ENCODE measurements at places on chromosomes 6 and 20. TPM values are rescaled to one million over a fixed set of nuclear protein-coding genes. Genes with fewer than 3 reads are reported as not detected.
A peak's percentile ranks its signal among the peaks of the same experiment; 100 is the strongest.

The MAPK14 gene
- total RNA-seq: 74.4 TPM

The FGD2 gene
- total RNA-seq: not detected

The SIRPB2 gene
- not detected for total RNA-seq

The RNF39 gene
- total RNA-seq: not detected

The XKR7 gene
- total RNA-seq: not detected

- DNase-seq: peak; percentile 94
Measured at GRCh38 chr6:135722679-135723078, 128.8 kb upstream of the PDE7B start.

The RPS6KA2 gene
- total RNA-seq: 26.9 TPM

- DNase-seq: no peak
Measured at GRCh38 chr20:44026647-44027342, 112.1 kb downstream of the TOX2 start.

DNA sequence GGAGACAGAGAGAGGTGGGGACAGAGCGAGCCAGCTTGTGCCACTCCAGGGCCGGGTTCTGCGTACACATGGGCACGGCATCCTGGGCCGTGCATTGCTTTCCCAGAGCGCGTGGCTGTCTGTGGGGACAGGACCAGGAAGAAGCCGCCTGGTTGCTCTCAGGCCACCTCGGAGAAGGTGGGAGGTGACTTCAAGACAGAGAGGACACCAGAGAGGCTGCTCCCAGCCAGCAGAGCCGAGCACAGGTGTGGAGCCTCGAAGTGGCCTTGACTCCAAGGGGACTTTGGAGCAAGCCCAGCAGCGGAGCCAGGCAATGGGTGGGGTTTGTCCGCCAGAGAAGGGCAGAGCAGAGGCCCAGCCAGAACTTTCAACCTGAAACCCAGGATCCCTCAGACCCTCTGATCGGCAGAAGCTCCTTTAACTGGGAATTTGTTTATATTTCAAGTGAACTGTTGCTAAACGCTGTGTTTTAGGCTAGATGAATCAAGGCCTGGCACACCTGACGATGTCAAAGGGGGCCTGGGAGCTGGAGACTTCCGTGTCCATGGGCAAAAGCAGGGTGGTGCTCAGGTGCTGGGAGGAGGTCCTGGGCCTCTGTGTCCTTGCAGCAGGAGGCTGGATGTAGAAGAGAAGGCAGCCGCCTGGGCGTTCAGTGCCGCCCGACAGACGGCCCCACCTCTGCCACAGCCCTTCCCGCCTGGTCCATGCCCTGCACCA is 262.1 kb downstream of the DLL1 start:
- no peak for DNase-seq

DNA sequence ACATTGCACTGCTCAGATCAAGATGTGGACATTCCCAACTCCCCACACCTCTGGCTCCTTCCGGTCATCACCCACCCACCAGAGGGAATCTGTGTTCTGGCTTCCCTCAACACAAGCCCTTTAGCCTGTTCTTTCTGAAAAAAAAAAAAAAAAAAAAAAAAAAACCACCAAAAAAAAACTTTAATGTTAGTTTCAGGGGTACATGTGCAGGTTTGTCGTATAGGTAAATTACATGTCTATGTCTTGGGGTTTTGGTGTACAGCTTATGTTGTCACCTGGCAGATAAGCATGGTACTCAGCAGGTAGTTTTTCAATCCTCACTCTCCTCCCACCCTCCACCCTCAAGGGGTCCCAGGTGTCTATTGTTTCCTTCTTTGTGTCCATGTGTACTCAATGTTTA is 135.8 kb upstream of the FOXA2 start:
- DNase-seq: no peak

DNA sequence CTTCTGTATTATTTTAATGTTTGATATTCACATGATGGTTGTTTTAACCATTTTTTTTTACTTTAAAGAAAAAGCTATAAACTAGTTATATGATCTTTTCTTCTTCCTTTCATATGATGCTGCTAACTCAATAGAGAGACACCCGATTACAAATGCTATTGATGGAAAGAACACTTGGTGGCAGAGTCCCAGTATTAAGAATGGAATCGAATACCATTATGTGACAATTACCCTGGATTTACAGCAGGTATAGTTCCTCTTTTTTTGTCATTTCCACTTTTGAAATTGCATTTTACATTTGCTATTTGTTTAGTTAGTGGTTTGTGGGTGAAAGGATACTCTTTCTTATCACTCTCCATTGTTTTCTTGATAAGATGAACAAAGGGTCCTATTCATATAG is 176.7 kb downstream of the LAMA2 start:
- DNase-seq: no peak

The F13A1 gene
- not detected for total RNA-seq

DNA sequence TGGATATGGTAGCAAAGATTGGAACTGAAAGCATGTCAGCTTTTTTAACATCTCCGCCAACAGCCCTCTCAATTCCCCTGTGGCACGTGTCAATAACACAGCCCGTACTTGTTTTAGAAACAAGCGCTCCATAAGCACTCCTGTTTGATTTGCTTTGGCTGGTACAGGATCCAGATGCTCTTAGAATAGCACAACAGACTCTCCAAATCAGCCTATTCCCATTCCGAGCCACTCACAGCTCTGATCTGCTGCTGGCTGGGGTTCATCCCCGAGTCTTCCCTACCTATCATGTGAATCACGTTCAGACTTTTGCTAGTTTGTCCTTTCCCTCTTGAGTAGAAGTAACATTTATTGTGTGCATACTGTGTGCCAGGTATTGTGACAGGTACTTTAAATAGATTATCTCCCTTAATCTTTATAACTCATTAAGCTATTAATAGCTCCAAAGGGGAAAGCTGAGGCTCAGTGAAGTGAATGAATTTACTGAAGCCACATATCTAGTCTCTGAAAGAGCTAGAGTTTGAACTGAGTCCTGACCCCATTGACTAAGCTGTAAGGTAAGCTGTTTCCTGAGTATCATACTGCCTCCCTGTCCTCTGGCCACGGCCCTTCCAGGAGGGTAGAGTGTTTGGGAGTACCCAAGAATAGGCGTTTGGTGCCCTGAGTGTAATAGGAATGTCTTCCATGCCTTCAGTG is 46.7 kb downstream of the RALY start:
- DNase-seq: no peak

- DNase-seq: no peak
Measured at GRCh38 chr6:13012977-13013680, 296.6 kb downstream of the PHACTR1 start.

- peak; percentile 88 for DNase-seq
Measured at GRCh38 chr6:38337819-38338465, 301.8 kb downstream of the BTBD9 start.

The WFDC5 gene
- not detected for total RNA-seq

DNA sequence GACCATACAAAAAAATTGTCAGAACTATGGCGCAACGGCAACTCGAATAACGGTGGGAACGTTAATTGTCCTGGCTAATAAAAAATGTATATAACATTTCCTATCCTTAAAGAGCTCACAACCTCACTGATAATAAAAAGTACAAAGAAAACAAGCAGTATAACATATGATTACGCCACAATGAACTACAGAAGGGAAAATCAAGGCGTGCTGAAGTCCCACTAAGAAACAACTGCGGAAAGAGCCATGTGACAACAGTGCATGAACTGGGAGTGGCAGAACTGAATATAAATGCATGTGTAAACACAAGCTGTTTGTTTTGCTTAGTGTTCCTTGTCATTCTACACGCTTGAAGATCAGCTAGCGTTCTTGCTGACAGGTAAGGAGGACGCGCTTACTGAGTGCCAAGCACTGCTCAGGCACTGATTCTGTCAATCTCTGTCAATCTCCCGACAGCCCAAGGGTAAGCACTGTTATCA is 466 bp upstream of the PSMB1 start:
- DNase-seq: peak; percentile 37

DNA sequence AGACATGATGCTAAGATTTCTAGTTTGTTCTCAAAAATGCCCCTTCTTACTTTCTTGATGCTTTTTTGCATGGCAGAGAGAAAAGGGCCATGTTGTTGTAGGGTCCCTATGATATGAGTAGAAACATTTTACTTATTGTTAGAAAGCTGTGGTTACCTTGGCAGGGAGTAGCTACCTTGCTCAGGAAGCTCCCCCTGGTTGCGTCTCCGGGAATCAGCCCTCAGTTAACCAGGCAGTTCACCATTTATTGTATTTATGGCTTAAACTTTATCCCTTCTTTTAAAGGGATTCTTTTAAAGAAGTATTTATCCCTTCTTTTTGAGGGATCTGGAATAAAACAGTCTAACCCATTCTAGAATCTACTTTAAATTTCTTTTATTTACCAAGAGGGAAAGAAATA is 113.9 kb upstream of the PROKR2 start:
- no peak for DNase-seq

GRCh38 chr20:60117065-60117464 is 158.8 kb downstream of the CDH26 start:
- peak; percentile 8 for DNase-seq
